T follicular helper cell (primary cell): ENCODE measurements at places on chromosomes 11 and 22.

DNA sequence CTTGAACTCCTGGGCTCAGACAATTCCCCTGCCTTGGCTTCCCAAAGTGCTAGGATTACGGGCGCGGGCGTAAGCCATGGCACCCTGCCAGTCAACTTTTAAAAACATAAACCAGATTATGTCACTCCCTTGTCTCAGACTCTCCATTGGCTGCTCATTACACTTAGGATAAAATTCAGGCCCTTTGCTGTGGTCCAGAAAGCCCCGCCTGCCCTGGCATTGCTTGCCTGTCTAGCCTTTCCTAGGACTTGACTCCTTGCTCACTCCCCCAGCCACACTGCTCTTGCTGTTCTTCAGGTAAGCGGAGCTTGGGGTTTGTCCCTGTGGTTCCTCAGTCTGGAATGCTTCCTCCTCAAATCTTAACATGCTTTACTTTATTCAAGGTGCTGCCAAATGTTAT is 30.5 kb downstream of the DIXDC1 start:
- DNase-seq = no peak

- DNase-seq = no peak
Observed at GRCh38 chr11:116928102-116928777, 90.8 kb upstream of the APOA1 start.

- peak; percentile 25 for DNase-seq
Observed at GRCh38 chr11:1401656-1402221, 12.0 kb downstream of the BRSK2 start.

DNA sequence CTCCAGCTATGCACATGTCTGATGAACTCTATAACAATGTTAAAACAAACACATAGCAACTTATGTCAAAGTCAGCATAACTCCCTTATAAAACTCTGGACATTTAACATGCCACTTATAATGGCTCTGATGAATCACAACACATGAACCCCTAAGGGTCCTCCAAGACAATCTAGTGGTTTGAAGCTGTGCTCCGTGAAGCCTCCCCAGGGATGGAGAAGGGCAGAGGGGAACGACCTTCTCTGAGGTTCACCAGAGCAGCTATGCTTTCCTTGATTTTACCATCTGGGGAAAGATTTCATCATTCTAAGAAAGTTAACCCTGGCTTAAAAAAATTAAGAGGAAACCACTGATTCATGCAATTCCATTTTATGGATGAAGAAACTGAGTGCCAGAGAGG is 84.4 kb downstream of the MPPED2 start:
- no peak for DNase-seq

- DNase-seq = no peak
Observed at GRCh38 chr11:70314730-70315129, 44.2 kb downstream of the PPFIA1 start.

DNA sequence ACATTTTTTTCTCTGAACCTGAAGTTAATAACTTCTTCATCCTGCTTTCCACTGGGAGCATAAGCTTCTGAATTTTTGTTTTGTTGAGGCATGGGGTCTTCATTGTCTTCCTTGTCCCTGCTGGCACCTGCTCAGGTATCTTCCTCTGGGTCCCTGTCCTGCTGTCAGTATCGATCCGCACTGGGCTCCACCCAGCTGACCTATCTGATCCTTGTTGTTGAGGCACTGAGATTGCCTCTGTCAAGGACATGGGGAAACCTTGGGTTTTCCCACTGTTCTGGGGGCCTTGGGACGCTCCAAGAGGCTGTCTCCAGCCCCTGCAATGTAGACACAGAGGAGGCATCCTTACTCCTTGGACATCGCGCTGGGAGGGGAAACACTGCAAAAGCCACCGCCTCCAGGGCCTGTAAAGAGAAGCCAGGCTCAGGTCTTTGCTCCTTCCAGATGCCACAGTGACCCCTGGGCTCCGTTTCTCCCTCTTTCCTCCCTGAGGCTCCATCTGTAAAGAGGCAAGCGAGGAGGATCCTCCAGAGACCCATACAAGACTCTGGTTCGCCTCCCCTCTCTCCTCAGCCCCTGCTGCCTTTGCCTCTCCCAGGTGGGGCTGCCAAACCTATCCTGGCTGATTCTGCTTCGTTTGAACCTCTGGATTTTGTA is 8.6 kb upstream of the RBFOX2 start:
- no peak for DNase-seq

- no peak for DNase-seq
Observed at GRCh38 chr11:74720596-74721478, 10.4 kb downstream of the CHRDL2 start.

DNA sequence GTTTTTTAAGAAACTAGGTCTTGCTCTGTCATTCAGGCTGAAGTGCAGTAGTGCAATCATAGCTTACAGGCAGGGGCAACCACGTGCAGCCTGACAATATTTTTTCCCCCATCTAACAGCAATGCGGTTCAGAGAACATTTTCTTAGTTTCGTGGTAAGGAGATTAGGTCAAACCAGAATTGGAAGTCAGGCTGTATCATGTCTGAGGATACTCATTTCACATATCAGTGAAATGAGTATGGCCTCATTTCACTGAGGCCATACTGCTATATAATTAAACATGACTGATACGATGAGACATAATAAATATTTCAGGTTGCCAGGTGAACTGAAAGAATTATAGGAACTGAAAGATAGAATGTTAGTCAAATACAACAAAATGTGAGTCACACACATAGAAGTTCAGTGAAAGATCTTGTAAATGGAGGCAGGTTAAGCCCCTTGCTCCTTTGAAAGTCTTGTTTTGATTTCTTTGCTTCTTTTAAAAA is 32.5 kb upstream of the IZUMO1R start:
- DNase-seq = no peak

- DNase-seq = no peak
Observed at GRCh38 chr11:38254913-38255312, 1656.9 kb upstream of the RAG2 start.

DNA sequence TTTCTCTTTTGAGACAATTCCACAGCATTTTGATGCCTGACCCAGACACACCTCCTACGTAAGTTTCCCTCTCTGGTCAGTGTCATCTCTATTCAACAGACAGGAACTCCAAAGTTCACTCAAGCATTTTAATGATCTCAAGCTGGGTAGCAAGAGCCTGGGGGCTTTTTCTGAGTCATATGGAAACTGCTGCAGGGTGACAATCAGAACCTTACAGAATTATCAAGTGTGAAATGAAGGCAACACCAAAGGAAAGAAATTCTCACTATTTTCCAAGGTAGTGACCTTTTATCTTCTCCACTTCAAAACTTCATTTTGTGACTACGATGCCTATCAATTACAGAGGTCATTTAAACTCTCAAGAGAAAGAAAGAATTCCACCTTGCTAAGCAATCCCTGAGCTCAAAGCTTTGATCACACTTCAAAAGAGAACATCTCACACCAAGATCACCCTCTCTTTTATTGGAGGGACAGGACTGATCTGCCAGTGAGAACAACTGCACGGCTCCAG is 229.0 kb upstream of the ZC3H12C start:
- DNase-seq = no peak

DNA sequence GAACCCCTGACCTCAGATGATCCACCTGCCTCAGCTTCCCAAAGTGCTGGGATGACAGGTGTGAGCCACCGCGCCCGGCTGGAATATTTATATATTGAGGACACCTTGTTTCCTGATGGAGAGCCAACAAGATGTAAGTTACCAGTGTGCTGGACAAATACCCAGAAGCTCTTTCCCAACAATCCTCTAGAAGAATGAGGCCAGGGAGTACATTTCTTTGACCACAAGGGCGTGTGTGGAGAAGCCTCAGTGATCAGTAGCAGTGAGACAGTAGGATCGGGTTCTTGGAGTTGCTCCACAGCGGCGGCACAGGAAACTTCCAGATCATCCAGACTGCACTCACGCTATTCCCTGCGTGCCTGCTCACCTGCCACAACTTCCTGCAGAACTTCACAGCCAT is 10.3 kb upstream of the POLA2 start:
- DNase-seq = no peak

GRCh38 chr22:42797011-42797410 is 60.1 kb downstream of the ARFGAP3 start:
- DNase-seq = no peak

- no peak for DNase-seq
Observed at GRCh38 chr22:29074276-29074772, 1.5 kb downstream of the KREMEN1 start.

DNA sequence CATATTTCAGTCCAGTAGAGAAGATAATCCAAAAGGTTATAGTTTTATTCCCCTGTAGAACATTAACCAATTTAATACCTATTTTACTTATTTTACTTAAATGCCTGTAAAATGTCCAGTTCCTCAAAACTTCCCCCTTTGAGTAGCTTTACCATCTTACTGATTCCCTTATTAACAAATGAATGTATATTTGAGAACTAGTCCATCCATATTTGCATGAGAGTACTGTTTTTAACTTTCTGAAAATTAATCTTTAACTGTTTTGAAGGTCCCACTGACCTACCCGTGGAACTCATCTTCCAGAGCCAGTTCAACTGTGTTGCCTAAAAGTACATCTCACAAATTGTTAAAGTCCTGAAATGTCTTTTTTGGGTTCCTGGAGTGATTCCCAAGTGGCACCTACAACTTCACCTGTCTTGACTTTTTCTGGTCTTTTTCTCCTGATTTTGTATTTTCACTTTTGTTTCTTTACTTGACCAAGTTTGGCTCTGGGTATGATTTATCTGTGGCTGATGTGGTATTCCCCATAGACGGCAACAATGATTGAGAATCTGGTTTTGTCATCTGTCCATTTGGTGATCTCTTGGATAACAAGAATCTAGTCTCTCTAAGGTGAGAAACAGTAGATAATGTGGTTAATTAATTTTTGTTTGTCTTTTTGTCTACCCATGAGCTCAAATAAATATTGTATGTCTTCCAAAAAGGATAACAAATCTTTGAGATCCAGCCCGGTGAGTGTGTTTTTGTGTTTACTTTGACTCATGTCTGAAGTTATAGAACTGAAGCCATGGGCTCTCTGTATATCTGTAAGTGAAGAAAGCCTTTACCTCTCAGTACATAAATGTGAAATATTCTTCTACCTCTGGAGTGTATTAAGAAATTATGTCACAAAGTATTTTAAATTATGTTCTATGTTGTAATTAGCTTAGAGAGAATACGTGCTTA is 174.2 kb downstream of the ETS1 start:
- DNase-seq = no peak

GRCh38 chr11:34487430-34487829 is 26.2 kb downstream of the ELF5 start:
- DNase-seq = no peak

DNA sequence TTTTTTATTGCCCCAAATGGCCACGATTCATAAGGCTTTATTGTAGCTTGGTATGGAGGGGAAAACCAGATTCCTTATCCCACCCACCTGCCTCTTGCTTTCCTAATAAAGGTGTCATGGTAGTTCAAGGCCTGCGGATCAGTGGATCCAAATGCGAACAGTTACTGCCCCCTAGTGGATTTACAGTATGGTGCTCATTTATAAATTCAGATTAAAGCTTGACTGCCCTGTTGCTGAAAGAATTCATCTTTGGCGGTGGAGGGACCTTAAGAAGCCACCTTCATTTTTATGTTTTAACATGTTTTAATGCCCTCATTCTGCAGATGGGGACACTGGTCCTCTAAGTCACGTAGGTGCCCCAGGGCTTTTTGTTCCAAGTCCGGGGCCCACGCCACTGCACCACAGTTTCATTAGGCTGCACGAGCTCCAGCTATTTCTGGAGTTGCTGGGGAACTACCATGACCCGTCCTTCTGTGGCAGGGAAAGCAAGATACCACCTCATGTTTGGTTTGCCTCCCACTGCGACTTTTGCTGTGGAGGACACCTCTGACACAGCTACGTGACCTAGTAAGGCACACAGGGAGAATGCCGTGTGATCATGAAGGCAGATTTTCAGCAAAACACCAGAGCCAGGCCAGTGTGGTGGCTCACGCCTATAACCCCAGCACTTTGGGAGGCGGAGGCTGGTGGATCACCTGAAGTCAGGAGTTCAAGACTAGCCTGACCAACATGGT is 15.6 kb upstream of the INCENP start:
- peak; percentile 25 for DNase-seq

GRCh38 chr22:39243439-39244135 is 1.2 kb downstream of the PDGFB start:
- no peak for DNase-seq

DNA sequence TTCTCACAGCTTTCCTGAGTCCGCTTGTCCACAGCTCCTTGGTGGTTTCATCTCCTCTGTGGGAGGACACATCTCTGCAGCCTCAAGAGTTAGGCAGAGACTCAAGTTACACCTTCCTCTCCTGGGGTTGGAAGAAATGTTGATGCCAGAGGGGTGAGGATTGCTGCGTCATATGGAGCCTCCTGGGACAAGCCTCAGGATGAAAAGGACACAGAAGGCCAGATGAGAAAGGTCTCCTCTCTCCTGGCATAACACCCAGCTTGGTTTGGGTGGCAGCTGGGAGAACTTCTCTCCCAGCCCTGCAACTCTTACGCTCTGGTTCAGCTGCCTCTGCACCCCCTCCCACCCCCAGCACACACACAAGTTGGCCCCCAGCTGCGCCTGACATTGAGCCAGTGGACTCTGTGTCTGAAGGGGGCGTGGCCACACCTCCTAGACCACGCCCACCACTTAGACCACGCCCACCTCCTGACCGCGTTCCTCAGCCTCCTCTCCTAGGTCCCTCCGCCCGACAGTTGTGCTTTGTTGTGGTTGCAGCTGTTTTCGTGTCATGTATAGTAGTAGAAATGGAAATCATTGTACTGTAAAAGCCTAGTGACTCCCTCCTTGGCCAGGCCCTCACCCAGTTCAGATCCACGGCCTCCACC is 11.7 kb downstream of the RASD2 start:
- DNase-seq = peak; percentile 80

- no peak for DNase-seq
Observed at GRCh38 chr22:50670513-50670912, 2.1 kb upstream of the SHANK3 start.

GRCh38 chr11:90216611-90217010 is 6.2 kb downstream of the CHORDC1 start:
- DNase-seq = no peak

- no peak for DNase-seq
Observed at GRCh38 chr22:49833340-49834007, 5.8 kb upstream of the BRD1 start.

GRCh38 chr22:28019881-28020861 is 101.1 kb upstream of the PITPNB start:
- peak; percentile 37 for DNase-seq

DNA sequence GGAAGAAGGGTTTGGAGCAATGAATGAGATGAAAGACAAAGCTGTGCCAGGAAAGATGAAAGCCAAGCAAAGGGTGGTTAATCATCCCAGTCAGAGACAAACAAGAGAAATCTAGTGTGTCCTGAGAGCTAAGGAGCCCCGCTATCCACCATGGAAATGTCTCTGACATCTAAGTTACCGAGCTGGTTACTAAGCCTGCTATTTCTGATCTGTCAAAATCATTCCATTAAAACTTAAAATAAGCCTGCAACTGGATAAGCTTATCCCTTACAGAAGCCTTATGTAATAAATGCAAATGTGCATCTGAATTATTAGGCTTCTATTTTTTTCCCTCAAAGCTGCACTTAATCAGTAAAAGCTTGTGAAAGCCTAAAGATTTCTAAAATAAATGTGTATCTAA is 22.1 kb upstream of the SESN3 start:
- DNase-seq = no peak

GRCh38 chr22:19377565-19378343 is 53.8 kb downstream of the HIRA start:
- DNase-seq = no peak

- DNase-seq = no peak
Observed at GRCh38 chr22:22748297-22748743, 103.9 kb downstream of the GGTLC2 start.
